Glomerular endothelial cell (primary cell): ENCODE measurements at places on chromosomes 5 and 9. TPM values are rescaled to one million over a fixed set of nuclear protein-coding genes. Genes with fewer than 3 reads are reported as not detected.

The CTNNA1 gene
- 386 and 444 TPM in 2 replicates for total RNA-seq

The CKMT2 gene
- 0.34 TPM in 1 of 2 replicates, not detected in the other for total RNA-seq

DNA sequence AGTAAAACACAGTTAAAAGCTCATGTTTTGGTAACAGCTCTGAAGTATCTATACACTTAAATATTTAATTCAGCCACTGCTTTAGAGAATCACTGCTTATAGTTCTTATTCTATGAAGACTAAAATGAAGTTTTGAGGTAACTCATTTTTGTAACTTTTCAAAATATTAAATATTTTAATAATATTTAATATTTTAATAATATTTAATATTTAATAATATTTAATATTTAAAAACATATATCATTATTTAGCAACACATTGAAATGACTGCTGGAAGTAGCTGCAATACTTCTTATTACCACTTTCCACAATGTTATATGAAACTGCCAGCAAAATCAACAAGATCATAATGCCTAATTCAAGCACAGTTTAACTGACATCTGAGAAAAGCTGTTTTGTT, 18.7 kb upstream of the GCNT4 start:
- DNase-seq: no peak

- DNase-seq: no peak
These were observed 383.4 kb downstream of the ENC1 start for GRCh38 chr5:74257060-74257527.

DNA sequence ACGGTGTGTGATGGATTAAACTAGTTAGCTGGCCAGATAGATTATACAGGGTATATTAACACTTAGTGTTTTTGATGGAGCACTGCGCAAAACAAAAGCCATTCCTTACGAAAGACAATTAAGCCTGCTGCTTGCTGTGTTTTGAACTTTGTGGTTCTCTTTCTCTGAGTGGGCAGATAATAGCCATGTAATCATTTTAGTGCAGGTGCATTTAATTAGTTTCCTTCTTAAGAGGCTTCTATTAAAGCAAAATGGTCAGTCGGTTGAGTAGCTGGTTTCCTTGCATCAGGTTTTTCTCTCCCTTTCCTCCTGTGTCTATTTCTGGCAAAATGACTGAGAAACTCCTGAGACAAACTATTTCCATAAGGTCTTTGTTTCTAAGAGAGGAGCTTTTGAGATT, 512.5 kb downstream of the DMAC1 start:
- no peak for DNase-seq

- no peak for DNase-seq
These were observed 8.5 kb downstream of the RGMB start for GRCh38 chr5:98781964-98782363.

The SMC5 gene
- total RNA-seq: 11.9 and 23.6 TPM in 2 replicates

DNA sequence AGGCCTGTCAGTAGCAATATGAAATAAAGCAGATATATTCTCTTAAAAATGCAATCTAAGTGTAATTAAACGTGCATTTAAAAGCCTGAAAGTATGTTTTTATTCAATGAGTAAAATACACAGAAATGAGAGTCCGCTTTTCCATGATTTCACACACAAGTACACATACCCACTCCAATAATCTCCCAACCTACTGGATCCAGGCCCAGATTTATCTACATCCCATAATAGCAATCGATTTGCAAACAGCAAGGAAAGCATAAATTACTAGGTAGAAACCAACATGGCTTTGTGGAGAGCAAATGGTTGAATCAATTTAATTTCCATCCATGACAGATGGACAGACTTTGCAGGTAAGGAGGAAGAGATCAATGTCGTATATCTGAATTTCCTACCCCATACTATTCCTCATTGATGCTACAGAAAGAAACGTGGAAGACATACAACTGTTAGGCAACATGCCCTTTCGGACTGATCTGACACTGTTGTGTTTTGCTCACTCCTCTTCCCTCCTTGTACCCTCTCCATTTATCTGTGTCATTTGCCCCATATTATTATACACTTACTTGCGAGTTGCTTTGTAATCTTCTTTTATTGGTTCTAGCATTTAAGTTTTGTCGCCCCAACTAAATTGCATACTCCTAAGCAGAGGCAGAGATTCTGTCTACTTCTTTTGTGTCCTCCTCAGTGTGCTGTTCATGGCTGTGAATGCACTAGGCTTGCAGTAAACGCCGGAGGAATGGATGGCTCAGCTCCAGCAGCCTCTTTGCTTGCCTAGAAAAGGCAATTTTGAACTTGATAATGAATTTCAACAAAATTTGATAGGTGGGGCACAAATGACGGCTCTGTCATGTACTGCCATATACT, 133.6 kb downstream of the NFIB start:
- no peak for DNase-seq

The ASTN2 gene
- 3.8 and 7.6 TPM in 2 replicates for total RNA-seq

- DNase-seq: no peak
These were observed 393.9 kb downstream of the TUSC1 start for GRCh38 chr9:25284365-25284764.

- no peak for DNase-seq
These were observed 5.0 kb upstream of the ZNF462 start for GRCh38 chr9:106857811-106858470.

- no peak for DNase-seq
These were observed 183.5 kb downstream of the RFX3 start for GRCh38 chr9:3342159-3342777.

- DNase-seq: no peak
These were observed 50.7 kb downstream of the TRIP13 start for GRCh38 chr5:943201-943917.

The HMGCS1 gene
- 34.1 and 41.8 TPM in 2 replicates for total RNA-seq

The CCDC171 gene
- 0.58 TPM in 2 replicates for total RNA-seq

DNA sequence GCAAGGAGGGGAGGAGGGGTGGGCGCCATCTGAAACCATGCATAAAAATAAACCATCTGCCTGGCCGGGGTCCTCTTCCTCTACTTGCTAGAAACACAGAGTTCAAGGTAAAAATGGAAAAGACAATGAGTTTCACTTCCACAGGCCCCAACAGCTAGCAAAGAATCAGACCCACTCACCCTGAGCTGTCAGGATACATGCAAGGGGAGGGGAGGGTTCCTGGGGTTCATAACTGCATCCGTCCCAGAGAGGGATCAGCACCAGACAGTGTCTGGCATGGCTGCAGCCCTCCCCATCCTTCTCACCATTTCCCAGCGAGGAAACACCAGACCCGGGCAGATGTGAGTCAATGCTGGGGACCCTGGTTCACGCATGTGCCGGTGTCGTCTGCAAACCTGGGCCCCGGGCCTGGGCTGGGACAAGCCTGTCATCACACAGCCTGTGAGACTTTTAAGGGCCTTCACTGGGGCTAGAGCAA, 55.4 kb downstream of the SEMA4D start:
- no peak for DNase-seq

GRCh38 chr5:4548341-4548740, 591.8 kb upstream of the ADAMTS16 start:
- no peak for DNase-seq

GRCh38 chr9:128824911-128825310, 4.7 kb downstream of the SPOUT1 start:
- no peak for DNase-seq

GRCh38 chr5:177294632-177295031, 8.9 kb downstream of the RAB24 start:
- no peak for DNase-seq

The ADGRV1 gene
- total RNA-seq: 0.12 and 0.15 TPM in 2 replicates

- DNase-seq: no peak
These were observed 92.3 kb downstream of the FANCC start for GRCh38 chr9:95225076-95225725.

The ACER2 gene
- total RNA-seq: 7.3 and 20.1 TPM in 2 replicates

The RPP25L gene
- total RNA-seq: 17.5 and 21.5 TPM in 2 replicates

- peak; percentile 9 for DNase-seq
These were observed 746 bp upstream of the NPM1 start for GRCh38 chr5:171386861-171387344.

DNA sequence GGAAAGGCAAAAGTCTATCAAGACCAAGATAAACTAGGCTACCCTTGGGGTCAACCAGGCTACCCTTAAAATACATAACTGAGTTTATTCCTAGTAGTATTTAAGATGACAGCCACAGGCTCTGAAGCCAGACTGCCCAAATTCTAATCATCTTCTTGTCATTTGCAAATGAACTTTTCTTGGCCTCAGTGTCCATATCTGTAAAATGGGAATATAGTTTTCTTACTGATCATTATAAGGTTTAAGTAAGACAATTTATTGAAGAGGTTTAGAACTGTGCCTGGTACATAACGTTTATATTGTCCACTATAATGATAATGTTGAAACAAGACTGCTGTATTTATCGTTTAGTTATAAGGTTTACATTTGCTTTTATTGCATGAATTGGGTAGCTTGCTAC, 112.5 kb downstream of the SLC12A2 start:
- no peak for DNase-seq

GRCh38 chr5:128775558-128775957, 189.7 kb upstream of the SLC27A6 start:
- DNase-seq: no peak

DNA sequence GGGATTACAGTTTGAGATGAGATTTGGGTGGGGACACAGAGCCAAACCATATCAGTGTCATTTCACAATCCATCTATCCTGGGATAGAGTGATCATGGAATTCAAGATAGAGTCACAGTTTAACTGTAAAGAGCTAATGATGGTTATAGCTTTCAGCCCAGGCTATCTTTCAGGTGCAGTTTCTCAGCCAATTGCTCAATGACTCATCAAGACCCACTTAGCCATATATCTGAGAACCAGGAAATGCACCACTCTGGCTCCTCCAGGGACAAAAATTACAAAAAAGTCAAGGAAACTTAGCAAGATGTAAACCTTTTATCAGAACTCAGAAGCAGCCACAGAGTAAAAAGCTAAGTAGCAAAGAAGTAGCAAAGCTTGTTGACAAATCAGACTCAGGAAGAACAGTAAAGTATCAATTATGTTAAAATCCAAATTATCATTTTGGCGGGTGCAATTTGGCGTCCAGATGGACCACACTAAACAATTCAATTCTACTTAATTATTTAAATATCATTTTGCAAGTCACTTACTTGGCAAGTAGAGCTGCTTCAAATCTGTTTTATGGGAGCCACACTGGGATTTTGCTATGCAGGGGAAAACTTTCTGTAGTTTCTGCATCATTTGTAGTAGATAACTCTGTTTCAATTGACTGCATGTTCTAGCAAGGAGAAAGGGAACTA, 169.4 kb downstream of the TLE1 start:
- no peak for DNase-seq

DNA sequence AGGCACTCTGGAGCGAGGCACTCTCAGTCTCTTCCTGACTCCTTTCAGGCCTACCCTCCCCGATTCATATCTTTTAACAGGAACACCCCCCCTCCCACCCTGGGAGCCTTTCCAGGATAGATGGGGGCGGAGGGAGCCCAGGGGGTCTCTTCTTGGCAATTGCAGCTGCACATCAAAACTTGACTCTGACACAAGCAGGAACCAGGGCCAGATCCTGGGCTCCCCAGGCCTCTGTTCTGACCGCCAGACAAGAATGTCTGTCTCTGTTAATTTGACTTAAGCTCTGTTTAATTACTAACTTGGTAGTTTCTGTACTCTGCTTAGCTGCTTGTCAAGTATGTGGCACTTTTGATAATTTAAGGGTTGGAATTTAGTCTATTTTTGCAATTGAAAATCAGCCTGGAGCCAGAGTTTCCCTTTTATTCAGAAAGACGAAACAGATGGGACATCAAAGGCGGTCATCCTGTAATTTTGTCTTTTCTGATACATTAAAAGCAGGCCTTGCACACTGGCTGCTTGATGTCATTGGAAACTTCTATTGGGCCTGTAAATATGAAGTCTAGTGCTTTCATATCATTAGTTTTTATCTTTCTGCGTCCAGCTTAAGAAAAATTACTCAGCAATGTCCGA, 43.3 kb downstream of the ACTL7B start:
- DNase-seq: no peak

- no peak for DNase-seq
These were observed 16.1 kb downstream of the B4GALT1 start for GRCh38 chr9:33151007-33151557.

GRCh38 chr5:45399041-45399440, 297.1 kb downstream of the HCN1 start:
- DNase-seq: no peak

DNA sequence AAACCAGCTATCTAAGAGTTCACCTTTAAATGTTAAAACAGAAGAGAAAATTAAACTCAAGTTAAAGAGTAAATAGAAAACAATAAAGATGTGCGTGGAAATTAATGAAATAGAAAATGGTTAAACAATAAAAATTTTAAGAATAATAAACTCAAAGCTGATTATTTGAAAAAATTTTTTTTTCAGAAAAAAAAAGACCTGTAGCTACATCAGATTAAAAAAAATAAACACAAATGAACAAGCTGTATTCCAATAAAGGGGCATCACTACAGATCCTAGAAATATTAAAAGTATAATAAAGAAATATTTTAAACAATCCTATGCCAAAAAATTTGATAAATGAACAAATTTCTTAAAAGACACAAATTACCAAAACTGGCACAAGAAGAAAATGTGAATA, 64.1 kb downstream of the DRD1 start:
- DNase-seq: no peak

DNA sequence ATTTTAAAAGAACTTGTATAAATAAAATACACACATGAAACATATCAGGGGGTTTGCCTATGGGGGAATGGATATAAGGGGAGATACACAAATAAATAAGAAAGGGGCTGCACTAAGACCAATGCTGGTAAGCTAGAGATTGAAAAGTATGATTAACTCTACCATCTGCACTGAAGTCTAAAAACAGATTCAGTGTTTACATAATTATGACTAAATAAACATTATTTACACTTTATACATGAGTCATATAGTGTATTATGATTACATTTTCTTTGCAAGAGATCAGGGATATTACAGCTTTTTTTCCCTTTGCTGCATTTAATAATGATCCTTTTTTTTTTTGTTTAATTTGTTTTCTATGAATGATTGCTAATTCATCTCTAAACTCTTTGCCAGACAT, 367.9 kb downstream of the TMEM38B start:
- DNase-seq: no peak

DNA sequence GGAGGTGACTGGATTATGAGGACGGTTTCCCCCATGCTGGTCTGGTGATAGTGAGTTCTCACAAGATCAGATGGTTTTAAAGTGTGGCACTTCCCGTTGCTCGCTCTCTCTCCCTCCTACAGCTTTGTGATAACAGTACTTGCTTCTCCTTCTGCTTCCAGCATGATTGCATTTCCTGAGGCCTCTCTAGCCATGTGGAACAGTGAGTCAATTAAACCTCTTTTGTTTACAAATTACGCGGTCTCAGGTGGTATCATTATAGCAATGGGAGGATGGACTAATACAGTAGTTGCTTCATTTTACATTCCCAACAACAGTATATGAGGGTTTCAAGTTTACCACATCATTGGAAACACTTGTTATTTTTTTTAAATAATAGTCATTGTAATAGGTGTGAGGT, 937.3 kb upstream of the ARRDC3 start:
- no peak for DNase-seq

GRCh38 chr5:14925326-14925725, 53.7 kb upstream of the ANKH start:
- no peak for DNase-seq

- DNase-seq: no peak
These were observed 68.8 kb downstream of the TLR4 start for GRCh38 chr9:117772960-117773359.

- no peak for DNase-seq
These were observed 43.9 kb upstream of the SEMA4D start for GRCh38 chr9:89541798-89542197.

GRCh38 chr5:131067636-131068035, 97.4 kb downstream of the HINT1 start:
- no peak for DNase-seq

GRCh38 chr9:32399110-32399815, 14.8 kb downstream of the ACO1 start:
- no peak for DNase-seq

- no peak for DNase-seq
These were observed 68.5 kb upstream of the CACNA1B start for GRCh38 chr9:137809040-137809576.

The SPINK14 gene
- total RNA-seq: not detected in 2 replicates
